ENCODE measurements at places on chromosomes 6 and 20.

DNA sequence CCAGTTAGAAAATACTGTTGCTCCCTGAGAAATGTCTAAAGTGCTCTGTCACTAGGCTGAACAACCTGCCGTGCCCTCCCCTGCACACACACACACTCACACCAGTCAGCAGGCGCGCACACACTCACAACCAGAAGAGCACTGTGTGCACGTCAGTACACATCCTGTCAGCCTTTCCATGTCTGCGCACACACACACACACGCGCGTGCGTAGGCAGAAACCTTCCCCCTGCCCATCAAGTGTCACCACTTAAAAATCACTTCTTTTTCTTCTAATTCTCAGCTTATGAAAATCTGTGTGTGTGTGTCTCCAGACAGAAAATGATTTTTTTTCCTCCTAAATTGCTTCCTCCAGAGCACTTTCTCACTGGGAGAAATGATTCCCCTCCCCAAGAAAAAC, 100.3 kb downstream of the EDN3 start:
- DNase-seq = no peak

DNA sequence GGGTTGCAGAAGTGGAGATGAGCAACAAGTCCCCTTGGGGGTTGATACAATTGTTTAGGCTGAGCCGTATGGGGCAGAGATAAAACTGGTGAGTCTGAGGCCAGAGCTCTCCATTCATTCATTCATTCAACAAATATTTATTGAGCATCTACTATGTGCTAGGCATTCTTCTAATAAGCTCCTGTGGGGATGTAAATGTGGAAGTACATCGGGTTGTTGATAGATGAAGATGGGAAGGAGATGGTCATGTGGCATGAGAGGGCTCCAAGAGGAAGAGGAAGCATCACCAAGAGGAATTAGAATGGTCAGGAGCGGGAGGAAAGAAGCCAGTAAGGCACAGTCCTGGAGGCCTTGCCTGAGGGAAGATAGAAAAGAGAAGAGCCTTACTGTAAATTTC, 98.7 kb upstream of the MLN start:
- no peak for DNase-seq

- DNase-seq = no peak
Observed at GRCh38 chr6:6825193-6825784, 236.8 kb downstream of the LY86 start.

- peak; percentile 71 for DNase-seq
Observed at GRCh38 chr6:150267686-150268561, 100.9 kb upstream of the IYD start.

DNA sequence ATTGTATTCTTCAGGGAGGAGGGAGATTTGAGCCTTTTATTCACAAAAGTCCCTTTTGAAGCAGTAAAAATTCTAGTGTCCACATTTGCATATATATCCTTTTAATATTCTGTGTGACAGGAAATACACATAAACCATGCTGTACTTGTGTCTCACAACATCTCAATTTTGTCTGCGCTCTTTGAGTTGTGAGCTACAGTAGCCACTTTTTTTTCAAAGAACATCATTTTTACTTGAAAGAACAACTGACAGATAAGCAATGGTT, 21.3 kb downstream of the LMBRD1 start:
- DNase-seq = no peak

GRCh38 chr20:12321736-12322135, 404.0 kb downstream of the BTBD3 start:
- DNase-seq = no peak

GRCh38 chr6:156197513-156197912, 579.7 kb upstream of the ARID1B start:
- DNase-seq = no peak

DNA sequence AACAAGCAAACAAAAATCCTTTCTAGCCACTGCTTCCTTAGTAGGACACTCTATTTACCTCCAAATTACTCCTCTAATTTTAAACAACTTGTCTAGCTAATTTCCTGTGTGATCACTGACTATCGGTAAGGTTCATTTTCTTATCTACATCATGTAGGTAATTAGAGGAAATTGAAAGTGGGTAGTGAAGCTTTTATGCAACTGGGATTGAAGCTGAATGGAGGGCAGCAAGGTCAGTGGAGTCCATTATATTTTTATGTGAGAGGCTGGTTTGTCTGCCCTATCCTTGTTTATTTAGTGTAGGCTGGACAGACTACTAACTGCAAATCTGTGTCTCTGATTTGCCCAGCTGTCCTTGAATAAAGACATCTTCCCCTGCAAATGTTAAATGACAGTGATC, 88.5 kb upstream of the SIM1 start:
- no peak for DNase-seq

GRCh38 chr6:73665686-73666319, 12.0 kb upstream of the SLC17A5 start:
- no peak for DNase-seq

DNA sequence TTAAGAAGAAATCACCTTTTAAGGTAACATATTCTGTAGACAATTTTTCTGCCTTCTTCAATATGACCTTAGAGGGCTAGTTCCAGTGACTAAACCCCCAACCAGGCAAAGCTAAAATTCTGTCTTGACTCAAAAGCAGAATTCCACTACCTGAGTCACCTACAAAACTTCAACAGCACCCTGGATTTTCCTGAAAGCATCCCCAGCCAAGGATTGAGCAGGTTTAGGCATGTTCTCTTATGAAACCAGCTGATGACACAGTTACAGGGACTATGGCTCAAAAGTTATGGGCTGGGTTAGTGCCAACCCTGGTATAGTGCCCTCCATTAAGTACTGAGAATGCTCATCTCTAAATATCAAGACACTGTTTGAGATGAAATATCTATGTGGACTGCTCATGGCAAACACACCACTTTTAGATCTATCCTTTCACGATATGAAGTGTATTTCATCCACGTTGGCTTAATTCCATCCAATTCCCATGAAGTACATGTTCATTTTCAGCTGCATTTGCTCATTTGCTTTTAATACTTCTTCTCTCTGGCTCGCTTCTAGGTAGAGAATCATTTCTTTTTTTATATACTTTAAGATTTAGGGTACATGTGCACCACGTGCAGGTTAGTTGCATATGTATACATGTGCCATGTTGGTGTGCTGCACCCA, 53.6 kb upstream of the TNFAIP3 start:
- no peak for DNase-seq

GRCh38 chr20:38092260-38092857, 58.8 kb downstream of the RPRD1B start:
- no peak for DNase-seq

DNA sequence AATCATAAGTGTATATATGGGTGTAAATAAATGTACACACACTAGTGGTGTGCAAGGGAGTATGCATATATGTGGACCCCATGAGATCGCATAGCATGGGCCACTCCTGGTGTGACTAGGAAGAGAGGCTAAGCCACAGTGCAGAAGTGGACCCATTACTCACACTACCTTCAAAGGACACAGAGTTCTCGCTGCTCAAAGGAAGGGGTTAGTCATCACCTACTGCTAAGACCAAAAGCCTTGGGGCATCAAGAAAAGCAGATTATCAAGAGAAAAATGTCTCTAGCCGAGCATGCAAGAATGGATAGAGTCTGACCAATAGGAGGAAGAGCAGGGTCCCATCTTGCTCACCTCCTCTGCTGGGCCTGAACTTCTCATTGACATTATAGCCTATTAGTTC, 195.5 kb downstream of the MAFB start:
- DNase-seq = no peak

Measured in HFFc6 (cell line).